ENCODE measurements at places on chromosomes 5 and 9.

DNA sequence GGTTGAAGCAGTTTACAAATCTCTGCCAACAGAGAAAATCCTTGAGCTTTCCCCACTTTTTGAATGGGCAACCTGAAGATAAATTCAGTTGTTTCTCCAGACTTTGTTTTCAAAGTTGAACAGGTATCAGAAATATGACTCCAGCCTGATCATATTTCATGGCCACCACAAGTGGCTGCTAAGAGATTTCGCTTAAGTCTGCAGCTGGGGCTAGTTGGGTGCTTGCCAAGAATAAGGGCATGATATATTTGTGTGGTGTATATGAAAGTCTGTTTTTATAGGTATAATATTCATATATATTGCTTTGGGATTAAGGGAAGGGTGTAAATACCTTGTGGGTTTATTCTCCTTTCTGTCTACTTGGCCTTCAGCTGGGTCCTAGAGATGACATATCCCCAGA is 168.4 kb upstream of the GDNF start:
- no peak for DNase-seq

- no peak for DNase-seq
Observed at GRCh38 chr5:159910843-159911229, 5.4 kb upstream of the ADRA1B start.

- DNase-seq: no peak
Observed at GRCh38 chr5:11617080-11617479, 287.2 kb downstream of the CTNND2 start.

DNA sequence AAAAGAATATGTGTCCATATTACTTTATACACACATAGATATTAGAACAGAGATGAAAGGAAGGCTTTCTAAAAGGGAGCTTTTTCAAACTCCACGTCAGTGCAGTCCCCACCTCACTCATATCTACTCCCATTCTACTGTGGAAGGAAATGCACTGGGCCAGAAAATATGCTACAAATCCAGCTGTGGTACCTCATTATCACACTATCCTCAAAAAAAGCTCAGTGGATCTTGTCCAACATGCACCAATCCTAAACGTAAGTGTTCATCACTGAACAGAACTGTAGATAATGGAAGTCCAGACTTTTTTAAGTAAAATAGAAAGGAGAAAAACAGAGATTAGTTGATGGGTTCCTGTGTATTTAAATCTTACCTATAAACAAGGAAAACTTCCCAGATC is 27.9 kb downstream of the TRPM6 start:
- no peak for DNase-seq

DNA sequence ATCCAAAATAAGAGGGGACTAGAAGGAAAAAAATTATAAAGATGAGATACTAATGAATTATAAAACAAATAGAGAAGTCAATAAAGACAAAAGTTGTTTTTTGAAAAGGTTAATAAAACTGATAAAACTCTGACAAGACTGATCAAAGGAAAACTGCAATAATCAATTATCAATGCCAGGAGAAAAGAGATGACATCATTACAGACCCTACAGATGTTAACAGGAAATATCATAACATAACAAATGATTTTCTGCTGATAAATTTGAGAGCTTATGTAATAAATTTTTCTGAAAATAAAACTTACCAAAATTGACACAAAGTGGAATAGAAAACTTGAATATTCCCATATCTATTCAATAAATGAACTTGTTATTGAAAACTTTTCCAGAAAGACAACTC is 34.3 kb upstream of the CEP72 start:
- DNase-seq: no peak

- DNase-seq: no peak
Observed at GRCh38 chr9:16139774-16140173, 586.9 kb downstream of the CCDC171 start.

- DNase-seq: no peak
Observed at GRCh38 chr5:139131465-139131864, 66.7 kb downstream of the SIL1 start.

- DNase-seq: no peak
Observed at GRCh38 chr5:17046320-17046719, 110.2 kb upstream of the MYO10 start.

- DNase-seq: no peak
Observed at GRCh38 chr5:157085930-157086329, 22.9 kb downstream of the HAVCR2 start.

GRCh38 chr5:66718374-66719002 is 122.3 kb downstream of the MAST4 start:
- DNase-seq: no peak

GRCh38 chr9:137029058-137029936 is 1.3 kb upstream of the ABCA2 start:
- no peak for DNase-seq

DNA sequence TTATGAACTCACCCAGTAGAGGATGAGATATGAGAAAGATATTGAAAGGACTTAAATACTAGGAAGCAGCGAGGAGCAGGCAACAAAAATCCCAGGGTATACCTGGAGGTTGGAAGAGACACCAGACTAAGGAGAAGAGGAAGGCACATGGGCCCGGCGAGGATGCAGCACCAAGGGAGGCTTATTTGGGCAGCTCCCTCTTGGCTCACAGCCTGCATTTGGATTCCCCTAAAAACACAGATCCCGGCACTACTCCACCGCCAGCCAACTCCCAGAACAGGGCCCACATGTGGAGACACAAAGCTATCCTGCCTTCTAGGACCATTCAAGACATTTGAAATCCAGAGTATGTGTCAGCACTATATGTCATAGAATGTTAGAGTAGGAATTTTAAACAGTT is 199.8 kb upstream of the FBXL7 start:
- no peak for DNase-seq

DNA sequence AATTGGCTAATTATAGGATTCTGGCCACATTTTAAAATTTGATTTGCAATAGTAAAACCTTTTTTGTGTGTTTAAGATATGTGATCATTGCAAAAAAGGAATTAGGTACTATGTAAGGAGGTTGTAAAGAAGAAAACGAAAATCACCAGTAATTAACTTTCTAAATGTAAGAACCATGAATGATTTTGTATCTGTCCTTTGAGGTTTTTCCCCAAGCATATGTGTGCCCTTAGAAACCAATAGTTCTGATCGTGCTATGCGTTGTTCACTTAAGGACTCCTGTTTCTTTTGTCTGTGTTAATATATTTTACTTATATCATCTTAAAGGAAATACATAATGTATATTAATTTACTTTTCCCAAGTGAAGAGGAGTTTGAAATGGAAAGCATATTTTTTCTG is 410.2 kb downstream of the PSAT1 start:
- DNase-seq: no peak

DNA sequence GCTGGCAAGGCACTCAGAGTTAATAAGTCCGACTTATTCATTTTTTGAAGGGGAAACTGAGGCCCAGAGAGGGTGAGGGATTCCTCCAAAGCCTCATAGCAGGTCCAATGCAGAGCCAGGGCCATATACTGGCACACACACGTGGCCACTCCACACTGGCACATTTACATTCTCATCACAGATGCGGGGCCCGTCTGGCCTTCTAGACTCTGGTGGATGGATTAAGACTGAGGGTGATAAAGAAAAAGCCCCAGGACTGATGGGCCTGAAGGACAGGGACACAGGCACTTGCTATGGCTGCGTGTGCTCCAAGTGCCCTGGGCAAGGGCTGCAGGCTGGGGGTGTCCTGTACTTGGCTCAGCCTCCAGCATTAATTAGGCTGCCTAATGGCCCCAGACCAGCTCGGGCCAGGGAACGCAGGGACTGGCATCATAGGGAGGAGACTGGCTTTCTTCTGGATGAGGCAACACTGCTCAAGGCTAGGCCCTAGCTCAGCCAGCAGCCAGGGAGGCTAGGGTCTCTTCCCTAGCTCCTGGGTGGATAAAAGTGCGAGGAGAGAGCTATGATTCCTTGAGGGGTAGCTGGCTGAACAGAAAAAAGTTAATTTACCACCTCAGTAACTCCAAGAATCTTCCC is 28.5 kb upstream of the CSF1R start:
- DNase-seq: no peak

GRCh38 chr9:87708546-87708945 is 17.4 kb upstream of the CTSL start:
- DNase-seq: no peak

- DNase-seq: no peak
Observed at GRCh38 chr5:180373454-180373853, 20.3 kb upstream of the GFPT2 start.

DNA sequence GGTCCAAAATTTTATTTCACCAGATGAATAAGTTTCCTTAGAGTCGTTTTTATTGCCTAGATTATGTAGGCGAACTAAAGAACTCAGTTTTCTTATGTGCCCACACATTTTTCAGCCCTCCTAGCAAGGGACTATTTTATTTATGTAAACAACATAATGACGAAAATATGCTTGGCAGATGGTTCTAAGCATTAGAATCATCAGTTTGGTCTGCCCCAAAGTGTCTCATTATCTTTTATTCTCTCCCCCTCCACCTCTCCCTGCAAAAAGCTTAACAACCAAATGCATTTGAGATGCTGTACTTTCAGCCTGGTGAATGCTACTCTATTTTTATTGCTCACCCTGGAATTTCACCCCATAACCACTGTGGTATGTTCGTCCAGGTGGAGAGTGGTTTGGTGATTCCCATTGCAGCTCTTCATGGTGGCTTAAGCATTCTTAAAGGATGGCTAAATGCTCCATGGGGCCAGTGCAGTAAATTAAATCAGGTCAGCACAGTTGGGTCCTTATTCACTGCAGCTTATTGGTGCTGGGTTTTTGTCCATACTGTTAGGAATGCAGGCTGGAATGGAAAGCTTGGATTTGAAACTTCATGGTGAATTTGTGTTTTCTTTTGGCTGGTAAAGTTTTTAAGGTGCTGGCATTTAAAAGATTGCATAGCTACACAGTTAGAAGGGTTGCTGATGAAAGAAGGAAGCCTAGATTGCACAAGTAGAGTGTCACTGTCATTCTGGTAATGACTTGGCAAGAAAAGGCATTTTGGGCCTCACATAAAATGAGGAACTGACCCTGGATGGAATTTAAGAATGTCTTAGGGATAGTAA is 39.2 kb downstream of the TLE4 start:
- DNase-seq: no peak
